DMS153 (cell line): ENCODE measurements at places on chromosomes 7 and 10.
A peak's percentile ranks its signal among the peaks of the same experiment; 100 is the strongest.

- DNase-seq, result no peak
These were observed 7.5 kb downstream of the EPDR1 start for GRCh38 chr7:37927773-37928444.

- no peak for DNase-seq
These were observed 269.6 kb downstream of the ELFN1 start for GRCh38 chr7:1939434-1940401.

DNA sequence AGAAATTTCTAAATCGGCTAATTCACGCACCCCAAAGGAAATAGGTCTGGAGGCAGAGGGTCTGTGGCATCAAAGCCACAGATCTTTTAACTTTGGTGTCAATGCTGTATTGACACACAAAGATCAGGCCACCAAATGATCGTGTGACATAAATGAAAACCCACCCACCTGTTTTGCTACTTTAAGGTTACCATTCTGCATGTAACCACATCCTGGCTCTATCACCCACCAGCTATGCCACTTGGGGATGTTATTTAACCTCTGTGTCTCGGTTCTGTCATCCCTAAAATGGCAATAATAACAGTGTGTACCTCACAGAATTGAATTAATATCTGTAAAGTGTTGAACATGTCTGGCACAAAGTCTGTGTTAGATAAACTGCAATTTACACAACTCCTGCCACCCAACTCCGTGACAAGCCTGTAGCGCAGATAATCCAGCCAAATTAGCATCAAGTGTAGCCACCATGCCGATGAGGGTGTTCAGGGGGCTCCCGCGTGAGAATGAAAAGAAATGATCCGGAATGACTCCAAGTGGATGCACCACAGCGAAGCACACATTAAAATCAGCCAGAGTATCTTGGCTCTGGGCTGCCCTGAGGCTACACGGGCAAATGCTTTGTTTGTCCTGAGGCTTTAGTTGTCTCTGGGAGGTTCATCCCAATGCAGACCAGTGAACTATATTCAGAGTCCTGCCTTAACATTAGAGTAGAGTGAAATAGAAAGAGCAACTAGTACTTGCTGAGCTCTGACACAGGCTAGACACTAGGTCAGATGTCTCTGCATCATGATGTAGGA, 158.4 kb upstream of the NEBL start:
- DNase-seq, result no peak

DNA sequence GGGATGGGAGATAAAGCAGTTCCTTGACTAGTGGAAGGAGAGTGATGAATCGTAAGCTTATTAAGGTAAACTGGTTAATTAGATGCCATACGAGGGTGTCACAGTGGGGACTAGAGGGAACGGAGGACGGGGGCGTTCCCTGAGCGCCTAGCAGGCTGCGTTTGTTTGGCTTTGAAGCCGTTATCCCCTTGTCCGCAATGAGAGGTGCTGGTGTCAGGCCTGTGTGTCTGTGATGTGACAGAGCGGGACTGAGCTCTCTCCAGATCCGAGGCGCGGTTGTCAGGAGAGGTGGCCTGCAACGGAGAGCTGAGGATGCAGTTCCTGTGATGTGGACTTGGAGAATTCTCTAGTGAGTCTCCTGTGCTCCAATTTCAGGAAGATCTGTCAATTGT, 60.0 kb upstream of the PRPS1L1 start:
- peak; percentile 44 for DNase-seq

DNA sequence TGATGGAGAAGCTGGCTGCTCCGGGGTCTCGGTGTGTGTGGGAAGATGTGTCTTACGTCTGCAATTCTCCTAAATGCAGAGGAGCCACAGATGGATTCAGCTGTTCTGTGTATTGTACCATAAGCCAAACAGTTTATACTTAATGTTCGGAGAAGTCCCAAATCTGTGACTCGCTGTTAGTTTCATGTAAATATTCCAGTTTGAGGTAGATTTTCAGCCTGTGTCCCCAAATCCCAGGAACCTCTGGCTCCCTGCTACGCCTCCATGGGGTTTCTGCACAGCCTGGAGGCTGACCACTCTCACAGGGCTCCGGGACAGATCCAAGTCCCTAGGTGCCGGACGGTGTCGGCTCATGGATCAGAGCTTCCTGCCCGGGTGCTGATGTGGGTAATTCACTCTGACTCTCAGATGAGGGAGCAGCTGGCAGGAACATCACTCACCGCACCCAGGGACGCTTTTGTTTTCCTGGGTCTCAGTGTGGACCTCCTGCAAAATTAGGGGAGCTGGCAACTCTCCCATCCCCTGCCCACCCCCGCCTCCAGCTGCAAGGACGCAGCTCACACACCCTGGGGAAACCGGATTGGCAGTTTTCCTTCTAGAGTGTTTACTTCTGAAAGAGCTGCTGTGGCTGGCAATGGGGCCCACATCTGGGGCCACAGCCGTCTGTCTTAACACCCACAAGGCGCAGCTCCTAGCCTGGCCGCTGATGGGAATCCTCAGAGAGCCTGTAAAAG, 421.1 kb upstream of the FOXK1 start:
- DNase-seq, result no peak

GRCh38 chr10:118712930-118713634, 41.7 kb downstream of the CACUL1 start:
- no peak for DNase-seq

DNA sequence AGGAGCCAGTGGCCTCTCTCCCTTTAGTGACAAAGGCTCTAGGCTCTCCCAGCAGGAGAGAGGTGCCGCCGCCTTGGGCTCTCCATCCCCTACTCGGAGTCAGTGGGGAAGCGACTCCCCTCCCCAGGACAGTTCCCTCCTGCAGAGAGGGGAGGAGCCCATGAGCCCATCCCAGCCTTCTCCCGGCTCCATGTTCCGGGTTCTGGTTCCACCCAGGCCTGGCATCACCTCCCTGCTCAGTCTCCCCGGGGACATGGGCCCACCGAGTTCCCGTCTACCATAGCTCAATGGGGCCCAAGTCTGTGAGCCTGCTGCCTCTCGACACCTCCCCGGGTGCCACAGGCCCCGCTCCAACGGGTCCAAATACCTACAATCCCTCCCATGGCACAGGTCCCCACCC, 66.5 kb upstream of the DNAAF5 start:
- DNase-seq, result no peak

DNA sequence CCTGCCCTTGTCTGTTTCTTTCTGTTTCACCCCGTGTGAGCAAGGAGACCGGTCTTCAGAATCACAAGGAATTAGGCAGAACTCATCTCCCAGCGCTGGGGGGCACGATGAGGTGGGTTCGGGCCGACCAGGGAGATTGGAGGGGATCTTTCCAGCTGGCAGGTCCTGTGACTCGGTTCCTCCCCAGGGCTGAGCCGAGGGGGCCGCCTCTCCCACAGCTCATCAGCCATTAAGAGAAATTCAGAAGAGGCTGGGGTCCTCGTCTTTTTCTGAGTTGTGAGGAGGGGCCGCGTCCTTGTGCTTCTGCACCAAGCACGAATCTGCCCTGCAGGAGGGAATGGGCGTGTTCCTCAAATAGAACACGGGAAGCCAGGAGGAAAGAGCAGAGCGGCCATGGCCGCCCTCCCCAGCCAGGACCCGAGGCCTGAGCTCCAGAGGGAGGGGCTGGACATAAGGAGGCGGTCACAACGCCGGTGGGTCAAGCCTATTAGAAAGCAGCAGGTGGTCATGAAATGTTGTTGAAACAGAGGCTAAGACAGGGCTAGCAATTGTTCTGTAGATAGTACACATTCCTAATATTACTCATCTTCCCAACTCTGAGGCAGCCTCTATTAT, 125.3 kb downstream of the ADARB2 start:
- no peak for DNase-seq

DNA sequence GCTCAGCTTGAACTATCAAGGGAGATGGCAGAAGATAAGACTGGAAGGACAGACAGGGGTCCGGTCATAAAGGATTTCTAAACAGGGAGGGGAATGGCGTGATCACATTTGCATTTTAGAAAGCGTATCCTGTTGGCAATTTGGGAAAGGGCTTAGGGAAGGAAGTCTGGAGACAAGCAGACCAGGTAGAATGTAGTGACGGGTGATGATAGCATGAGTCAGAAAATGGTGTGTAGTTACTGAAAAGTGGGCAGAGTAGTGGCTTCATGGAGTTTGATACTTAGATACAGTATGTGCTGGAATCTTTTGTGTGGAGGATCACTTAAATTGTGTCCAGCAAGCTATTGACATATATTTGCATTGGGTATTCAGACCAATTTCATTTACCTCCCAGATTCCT, 61.2 kb downstream of the LRGUK start:
- DNase-seq, result no peak

GRCh38 chr7:12518920-12519681, 51.4 kb upstream of the SCIN start:
- no peak for DNase-seq

DNA sequence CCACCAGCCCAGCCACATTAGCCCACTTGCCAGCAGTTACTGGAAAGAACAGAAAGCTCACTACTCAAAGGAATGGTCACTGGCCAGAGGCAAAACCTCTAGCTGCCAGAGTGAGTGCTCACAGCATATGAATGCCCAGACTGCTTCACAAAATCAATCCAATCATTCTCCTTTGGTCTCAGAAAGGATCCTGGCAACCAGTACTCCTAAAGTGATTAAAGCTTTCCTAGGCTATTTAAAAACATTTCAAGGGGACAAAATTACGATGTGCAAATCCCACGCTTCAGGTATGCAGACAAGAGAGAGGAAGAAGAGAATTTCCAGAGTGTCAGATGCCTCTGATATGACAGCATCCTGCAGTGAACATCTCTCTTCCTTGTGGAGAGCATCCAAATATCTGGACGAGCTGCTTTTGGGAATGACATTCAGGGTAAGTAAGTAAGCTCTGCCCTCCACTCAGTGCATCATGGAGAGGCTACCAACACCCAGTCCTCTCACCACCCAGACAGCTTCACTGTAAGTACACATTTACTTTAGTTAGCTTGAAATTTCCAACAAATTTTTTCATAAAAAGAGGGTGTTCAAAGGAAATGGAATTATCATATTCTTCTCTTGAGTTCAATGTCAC, 25.1 kb downstream of the ICA1 start:
- no peak for DNase-seq

GRCh38 chr10:110649347-110650264, 5.5 kb downstream of the RBM20 start:
- no peak for DNase-seq

DNA sequence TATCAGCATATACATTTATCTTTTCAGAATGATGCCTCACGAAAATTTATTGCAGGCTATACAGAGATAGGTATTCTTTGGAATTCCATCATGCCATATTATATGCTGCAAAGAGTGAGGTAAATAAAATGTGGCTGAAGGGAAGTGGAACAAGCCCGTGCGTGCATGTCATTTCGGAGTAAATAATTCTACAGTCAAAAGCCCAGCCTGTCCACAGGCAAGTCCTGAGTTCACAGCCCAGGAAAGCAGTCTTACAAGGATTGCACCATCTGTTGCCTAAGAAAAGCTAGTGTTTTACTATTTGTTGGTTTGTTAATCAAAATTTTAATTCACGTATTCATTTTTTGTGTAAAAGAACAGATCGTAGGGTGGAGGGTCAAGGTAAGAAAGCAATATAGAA, 292.4 kb upstream of the AKR1E2 start:
- DNase-seq, result no peak
